ENCODE measurements at places on chromosomes 3 and 15. TPM values are rescaled to one million over a fixed set of nuclear protein-coding genes. Genes with fewer than 3 reads are reported as not detected.

- DNase-seq, result no peak
Measured at GRCh38 chr15:26866298-26867199, at the start of gene GABRA5. TSS of gene GABRA5 (plus strand) at chr15:26867062. CDS start at chr15:26869249, 2,187 bp downstream.

GRCh38 chr3:194087280-194087679 is 48.7 kb upstream of the HES1 start:
- DNase-seq, result no peak

- DNase-seq, result no peak
Measured at GRCh38 chr3:1752205-1752604, 346.5 kb upstream of the CNTN4 start.

- no peak for DNase-seq
Measured at GRCh38 chr3:197796087-197796486, 5.0 kb downstream of the LRCH3 start.

DNA sequence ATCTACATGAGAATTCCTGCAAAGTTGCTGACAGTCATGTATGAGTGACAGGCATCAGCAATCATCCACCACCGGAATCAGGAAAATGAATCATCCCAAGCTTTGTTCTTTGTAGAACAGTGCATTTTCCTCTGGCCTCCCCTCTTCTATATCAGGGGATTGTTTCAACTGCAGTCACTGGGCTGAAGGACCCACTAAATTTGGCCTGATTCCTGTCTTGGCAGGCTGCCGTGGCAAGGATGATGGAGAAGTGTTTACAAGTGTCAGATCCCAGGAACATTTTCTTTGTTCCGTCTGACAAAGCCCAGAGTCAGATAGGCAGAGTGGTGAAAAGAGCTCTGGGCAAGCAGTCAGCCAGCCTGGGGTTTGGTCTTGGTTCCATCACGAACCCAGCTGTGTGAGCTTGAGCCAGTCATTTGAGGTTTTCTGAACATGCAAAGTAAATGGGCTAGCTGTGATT is 175.1 kb upstream of the TSC22D2 start:
- DNase-seq, result no peak

GRCh38 chr3:135238871-135239614 is 444.0 kb downstream of the EPHB1 start:
- no peak for DNase-seq

The GOLGA8Q gene
- total RNA-seq, result 1.0 TPM

DNA sequence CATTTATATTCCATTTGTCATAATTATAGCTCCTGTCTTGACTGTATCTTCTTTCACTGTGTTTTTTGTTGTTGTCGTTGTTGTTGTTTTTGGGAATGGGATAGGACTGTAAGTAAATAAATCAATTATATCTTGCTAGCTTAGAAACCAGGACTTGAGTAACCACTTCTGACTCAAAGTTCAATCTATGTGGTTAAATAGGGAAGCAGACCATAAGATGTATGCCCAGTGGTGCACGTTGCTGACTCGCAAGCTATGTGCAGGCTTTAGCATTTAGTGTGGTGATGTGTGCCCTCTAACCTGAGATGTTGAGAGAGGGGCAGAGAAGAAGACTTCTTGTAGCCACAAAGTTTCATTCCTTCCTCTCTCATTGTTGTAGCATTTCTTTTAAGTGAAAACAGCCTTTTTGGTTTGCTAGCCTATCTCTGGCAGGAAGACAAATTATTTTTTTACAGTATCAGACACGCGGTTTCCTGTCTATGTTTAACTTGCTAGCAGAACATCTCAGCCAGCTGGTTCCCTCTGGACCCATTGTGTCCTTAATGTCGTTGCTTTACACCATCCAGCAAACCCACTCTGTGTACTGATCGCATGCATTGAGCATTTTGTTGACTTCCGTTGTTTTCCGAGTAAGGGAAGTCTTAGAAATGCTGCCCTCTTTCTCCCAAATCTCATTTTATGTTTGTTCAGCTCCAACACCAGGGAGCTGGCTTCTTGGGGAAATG is 52.1 kb downstream of the TGFBR2 start:
- peak; percentile 24 for DNase-seq

DNA sequence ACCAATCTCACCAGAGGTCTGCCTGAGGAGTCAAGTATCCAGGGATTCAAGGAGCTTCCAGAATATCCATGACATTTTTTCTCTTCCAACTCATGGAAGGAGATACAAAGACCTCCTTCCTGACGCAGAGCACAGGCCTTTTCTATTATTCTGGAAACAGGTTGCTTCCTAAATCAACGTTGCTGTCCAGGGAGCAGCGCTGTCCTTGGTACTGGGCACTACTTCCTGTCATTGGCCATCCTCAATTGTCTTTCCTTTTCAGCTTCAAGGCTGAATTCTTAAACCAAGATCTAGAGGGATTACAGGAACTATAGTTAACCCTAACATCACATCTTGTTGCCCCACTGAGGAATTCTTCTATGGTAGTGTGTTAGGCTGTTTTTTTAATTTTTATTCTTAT is 50.4 kb upstream of the TBC1D21 start:
- DNase-seq, result no peak

- no peak for DNase-seq
Measured at GRCh38 chr3:134384963-134385362, 10.7 kb upstream of the AMOTL2 start.

The IL12A gene
- total RNA-seq, result not detected

DNA sequence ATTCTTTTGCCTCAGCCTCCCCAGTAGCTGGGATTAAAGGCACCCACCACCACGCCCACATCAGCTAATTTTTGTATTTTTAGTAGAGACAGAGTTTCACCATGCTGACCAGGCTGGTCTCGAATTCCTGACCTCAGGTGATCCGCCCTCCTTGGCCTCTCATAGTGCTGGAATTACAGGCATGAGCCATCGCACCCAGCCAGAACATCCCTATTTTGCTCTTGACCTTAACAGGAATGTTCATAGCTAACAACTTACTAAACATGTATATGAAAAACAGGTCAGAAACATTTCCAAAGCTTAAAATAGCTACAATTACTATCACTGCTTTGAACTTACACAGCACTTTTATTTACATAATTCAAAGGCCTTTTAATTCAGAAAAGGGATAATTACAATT is 33.7 kb downstream of the UQCC5 start:
- DNase-seq, result no peak

DNA sequence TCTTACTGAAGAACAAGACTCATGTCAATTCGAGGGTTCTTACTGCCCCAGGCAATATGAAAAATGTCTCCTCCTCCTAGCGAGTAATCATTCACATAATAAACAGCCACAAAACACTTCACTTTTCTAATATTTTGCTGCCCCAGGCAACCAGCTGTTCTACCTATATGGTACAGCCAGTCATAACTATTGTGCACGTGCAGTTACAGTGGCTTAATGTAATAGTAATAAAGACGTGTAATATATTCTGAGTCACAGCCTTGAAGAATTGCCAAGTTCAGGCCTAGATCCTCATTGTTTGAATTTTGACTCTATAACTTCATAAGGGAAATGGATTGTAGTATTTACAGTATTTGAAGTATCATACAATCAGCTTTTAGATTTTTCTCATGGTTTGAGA is 1250.0 kb upstream of the GBE1 start:
- no peak for DNase-seq

GRCh38 chr3:175447521-175447920 is 588.4 kb downstream of the NAALADL2 start:
- no peak for DNase-seq

The ISL2 gene
- 0.22 TPM for total RNA-seq

The KBTBD13 gene
- total RNA-seq, result not detected

DNA sequence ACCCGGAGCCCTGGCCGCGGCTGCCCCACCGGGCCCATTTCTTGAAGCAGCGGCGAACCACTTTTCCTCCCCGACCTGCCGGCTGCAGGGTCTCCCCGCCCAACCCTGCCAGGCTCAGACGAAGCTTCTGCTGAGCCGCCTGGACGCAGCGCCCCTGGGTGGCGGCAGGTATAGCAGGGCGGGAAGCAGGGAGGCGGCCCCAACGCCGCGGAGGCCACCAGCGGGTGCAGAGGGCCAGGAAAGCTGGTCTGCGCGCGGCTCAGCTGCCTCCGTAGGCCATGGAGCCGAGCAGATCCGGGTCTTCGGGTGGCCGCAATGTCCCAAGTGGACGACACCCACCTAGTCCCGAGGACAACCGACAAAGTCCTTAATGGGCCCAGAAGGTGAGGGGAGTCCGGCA is 21.9 kb upstream of the SRPRB start:
- DNase-seq, result no peak

DNA sequence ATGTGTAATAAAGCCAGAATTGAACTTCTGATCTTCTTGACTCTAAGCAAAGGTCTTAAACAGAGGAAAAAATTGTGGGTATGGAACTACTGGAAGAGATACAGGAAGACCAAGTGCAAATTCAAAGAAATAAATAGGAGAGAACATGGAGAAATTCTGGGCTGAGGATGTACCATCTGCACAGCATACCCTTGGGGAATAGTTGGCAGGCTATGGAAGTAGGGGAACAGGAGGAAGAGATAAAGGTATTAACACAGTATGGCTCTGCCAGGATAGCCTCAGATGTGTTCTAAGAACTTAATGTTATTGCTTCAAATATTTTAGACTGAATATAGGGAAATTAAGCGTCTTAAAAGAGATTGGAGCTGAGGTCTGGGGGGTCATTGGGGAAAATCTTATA is 485.4 kb downstream of the CNTN3 start:
- DNase-seq, result no peak

The TNFSF10 gene
- 41.9 TPM for total RNA-seq

The SLMAP gene
- 55.8 TPM for total RNA-seq

DNA sequence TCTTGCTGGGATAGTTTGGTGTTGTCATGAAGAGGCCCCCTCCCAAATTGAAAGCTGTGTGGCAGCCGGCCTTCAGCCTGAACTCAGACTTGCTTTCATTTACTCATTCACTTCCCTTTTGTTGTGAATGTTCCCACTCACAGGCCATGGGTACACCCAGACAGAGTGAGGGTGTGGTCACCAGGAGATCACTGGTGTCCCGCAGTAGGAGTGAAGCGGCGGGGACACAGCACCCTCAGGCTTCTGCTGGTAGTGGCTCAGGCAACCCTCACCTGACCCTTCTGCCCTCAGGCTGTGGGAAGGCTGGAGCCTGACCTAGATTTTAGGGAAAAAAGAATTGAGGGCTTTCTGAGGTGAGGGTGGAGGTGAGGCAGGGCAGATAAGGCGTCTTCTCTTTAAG is 244.4 kb downstream of the SOX2 start:
- DNase-seq, result no peak

DNA sequence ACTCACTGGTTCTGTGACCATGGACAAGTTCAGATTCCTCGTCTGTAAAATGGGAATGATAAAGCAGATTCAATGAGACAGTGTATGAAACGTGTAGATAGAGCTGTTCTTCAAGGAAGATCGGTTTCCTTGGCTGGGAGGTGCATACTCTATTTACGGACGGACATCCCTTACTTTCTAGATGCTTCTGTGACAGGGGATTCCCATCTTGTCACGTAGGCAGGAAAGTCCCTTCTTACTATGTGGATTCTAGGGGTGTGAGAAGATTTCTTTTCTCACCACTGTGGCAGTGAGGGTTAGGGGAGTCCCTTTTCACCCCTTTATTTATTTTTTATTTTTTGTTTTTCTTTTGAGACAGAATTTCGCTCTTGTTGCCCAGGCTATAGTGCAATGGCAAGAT is 180.9 kb upstream of the TBL1XR1 start:
- DNase-seq, result no peak

Measured in CD8-positive, alpha-beta memory T cell (primary cell).